ENCODE measurements at places on chromosomes 13 and 19.

DNA sequence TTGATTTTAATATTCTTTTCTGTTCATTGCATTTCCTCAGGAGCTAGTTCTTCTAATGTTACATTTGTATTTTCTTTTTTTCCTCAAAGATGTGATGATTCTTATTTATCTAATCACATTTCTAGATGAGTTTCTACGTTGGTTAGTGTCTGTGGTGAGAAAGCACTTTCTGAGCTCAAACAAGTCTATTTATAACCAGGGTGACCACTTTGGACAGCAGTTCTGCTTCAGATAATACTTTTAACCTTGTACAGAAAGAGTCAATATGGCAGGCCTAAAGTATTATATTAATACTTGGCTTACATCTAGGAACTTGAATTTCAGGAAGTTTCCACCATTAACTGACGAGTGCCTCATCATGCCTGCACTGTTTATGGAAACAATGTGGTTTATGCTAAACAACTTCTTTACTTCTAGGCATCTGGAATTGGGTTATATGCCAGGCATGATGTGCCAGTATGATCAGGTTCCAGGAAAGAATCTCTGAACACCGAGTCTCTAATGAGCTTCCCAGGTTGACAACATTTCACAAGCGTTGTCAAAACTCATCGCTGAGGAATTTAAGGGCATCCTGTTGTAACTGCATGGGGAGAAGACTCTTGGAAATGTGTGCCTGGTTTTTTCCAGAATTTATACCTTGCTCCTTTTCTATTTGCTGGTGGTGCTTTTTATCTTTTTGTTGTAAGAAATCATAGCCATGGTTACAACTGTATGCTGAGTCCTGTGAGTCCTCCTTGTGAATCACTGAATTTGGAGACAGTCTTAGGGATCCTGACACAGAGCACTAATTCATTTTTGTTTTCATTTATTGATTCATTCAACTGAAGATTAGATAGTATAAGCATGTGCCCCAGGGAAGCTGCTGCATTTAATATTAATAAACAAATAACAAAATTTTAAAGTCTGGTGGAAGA, 344.4 kb upstream of the PCDH9 start:
- no peak for DNase-seq

GRCh38 chr13:20448470-20448869, 77.2 kb downstream of the CRYL1 start:
- no peak for DNase-seq

DNA sequence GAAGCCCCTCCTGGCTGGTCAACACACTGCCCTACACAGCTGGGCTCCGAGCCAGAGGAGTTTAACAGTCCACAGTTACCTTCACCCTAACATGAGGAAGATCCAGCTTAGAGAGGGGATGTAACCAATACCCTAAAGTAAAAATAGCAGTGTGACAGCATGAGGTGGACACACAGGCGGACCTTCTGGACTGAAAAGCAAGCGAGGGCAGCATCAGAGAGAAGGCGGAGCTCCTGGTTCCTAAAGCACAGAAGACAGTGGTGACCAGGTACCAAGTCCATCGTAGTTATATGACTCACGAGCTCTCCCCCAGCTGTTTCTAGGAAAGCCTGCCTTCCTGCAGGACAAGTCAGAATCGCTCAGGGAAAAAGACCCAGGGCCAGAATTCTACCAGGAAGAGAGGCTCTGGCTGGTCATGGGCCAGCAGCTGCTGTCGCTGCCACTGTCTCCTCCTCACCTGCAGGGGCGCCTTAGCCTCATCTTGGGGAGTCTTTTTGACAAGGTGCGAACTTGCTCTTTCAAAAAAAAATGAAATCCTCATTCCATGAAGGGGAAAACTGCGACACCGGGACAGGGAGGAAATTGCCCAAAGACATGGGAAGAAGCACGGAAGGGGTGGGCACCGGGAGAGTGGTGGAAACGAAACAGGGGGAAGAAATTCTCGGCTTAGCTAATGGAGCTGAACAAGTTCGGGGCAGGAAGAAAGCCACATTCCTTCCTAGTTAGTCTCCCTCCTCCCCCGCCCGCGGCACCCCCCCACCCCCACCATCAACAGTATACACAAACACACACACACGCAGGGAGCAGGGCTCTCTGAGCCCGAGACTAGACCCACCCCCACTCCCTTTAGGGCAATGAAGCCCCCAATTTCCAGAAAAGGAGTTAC, 1.7 kb downstream of the ELL start:
- DNase-seq: peak; percentile 38

DNA sequence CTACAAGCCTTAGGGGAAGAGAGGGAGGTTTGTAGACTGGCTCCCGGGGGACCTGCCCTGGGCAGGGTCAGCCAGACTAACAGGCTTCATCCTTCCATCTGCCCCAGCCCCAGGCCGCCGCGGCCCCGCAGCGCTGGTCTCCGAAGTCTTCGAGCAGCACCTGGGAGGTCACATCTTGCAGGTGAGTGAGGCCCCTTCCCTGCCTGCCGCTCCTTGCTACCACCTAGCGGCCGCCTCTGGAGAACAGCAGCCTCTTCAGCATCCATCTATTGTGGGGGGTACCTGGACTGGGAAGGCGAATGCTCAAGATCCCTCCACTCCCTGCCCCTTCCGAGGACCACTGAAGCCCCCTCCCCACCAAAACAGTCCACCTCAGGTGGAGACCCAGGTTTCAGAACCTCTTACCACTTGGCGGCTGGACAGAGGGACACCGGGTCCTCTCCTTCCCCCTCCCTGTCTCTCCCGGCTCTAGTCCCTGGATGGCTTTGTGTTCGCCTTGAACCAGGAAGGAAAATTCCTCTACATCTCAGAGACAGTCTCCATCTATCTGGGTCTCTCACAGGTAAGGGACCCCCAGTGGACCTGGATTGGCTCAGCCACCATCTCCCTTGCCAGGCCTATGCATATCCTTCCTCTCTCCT, 12.7 kb downstream of the NPAS1 start:
- DNase-seq: peak; percentile 53

- no peak for DNase-seq
Measured at GRCh38 chr19:48641850-48642249, 4.1 kb downstream of the CA11 start.

- no peak for DNase-seq
Measured at GRCh38 chr19:11554160-11554559, 4.9 kb downstream of the ELOF1 start.
